Activated CD4-positive, CD25-positive, alpha-beta regulatory T cell treated with anti-CD3 and anti-CD28 coated beads, Interleukin-2, amount 50 U/mL, for 72 hours (primary cell): ENCODE measurements at places on chromosomes 6 and 20.

DNA sequence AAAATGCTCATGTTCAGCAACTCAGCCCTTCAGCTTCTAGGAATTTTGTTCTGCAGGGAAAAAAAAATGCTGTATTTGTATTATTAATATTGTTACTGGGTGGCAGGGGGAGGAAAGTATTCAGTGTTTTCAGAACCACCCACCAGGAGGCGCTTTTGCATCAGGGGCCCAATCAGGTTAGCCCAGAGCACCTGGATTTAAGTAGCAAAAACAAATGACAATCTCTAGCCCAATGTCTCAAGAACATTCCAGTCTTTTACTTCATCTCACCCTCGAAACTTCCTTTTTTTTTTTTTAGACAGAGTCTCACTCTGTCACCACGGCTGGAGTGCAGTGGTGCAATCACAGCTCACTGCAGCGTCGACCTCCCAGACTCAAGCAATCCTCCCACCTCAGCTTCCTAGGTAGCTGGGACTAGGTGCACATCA lies 635 bp upstream of the C20orf203 start:
- DNase-seq, result peak; percentile 66

DNA sequence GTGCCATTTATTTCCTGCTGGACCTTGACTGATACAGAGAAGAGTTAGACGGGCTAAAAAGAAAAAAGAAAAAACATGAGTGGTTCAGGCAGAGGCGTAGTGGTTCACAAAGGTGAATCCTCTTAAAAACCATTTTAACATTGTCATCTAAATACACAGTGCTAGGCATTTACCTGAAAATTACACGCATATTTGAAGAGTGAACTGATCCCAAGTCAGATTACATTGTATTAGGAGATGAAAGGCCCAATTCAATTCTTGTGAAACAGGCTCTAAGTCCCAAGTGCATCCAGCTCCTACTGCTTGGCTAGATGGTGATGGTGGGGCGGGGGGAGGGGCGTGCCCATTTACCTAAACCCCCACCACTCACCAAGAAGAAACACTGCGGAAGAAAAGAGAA lies 46.7 kb upstream of the ATXN1 start:
- DNase-seq, result no peak

- DNase-seq, result no peak
Measured at GRCh38 chr6:96724641-96725040, 112.6 kb downstream of the GPR63 start.

DNA sequence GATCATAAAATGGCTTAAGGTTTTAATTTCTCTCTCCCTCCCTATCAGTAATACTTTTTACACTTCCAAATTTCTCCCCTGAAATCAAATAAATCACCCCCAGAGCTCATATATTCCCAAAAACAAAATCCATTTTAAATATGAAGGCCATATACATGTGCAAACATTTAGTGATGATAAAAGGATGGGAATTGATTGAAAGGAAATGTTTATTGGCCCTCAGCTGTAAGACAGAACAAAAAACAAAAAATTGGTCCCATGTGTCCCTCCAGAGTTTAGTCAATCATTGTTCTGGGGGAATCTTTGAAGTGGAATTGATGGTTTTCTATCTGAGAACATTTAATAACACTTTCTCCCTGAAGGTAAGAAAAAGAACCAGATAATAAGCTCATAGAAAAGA lies 91.7 kb downstream of the COL12A1 start:
- DNase-seq, result no peak

DNA sequence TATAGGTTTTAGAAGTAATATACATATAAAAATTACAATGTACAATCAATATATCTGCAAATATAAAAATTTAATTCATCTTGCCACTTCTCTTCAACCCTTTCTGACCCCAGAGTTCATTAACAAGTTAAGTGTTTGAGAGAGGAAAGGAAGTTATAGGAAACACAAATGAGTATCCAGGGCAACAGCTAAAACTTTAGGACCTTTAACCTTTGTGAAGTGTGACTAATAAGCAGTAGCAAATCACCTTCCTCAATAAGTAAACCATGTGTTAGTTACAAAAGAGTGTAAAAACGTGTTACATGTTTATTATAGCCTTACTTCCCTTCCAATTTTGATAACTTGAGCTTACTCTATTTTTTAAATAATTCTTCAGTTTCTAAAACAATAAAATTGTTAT lies 73.4 kb upstream of the SIM1 start:
- DNase-seq, result no peak

DNA sequence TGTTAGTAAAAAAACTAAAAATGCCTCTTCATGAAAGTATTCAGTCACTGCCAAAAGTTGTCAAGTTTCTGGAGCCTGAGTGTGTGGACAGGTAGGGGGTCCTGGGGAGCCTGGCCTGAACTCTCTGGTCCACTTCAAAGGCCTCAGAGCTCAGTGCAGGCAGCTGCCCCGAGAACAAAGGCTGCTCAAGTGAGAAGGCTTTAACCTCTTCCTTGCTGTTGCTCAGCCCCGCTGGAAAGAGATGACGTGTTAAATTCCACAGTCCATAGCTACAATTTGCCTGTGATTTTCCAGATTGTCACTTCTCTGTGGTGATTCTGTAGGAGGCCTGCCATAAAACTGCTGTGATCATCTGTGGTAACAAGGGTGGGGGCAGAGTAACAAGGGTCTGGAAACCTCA lies 96.9 kb downstream of the FAM120B start:
- no peak for DNase-seq

DNA sequence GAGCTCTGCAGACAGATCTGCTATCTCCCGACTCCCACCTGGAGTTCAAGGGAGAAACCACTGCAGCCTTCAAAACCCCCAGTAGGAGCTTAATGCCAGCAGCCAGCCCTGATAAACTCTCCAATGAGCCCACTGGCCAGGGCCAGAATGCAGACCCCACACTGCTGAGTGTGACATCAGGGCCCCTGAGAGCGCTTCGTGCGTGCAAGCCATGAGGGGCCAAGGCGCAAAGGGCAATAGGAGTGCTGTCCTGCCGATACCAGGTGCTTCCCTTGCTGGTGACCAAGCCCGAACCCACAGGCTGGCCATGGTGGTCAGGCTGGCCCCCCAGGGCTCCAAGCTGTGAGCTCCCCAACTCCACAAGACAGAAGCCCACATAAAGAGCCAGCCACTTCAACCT lies 33.2 kb upstream of the CST7 start:
- DNase-seq, result no peak

DNA sequence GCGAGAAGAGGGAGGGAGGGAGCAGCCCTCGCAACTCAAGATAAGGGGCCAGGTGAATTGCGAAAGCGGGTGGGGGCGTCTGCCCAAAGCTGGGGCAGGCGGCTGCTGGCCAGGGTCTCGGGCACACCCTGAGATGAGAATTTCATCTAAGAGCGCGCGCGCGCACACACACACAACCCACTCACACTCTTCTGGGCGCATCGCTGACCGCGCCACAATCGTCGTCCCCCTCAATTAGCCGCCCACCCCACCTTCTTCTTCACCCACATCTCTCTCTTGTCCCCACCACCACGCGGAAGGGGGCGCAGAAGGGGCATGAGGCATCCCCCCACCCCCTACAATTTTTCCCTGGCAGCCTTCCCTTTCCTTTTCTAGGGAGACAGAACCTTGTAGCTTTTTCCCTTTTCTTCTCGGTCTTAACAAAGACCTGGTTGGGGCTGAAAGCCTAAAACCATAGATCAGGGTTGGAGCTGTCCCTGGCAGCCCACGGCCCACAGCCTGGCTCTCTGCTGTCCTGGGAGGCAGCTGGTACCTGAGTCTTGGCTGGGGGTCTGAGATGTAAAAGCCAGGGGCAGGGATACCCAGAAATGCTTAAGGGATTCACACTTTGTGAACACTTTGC lies 737 bp upstream of the PTPRT start:
- DNase-seq, result no peak

- DNase-seq, result no peak
Measured at GRCh38 chr6:108966855-108967755, 118.9 kb downstream of the ARMC2 start.

DNA sequence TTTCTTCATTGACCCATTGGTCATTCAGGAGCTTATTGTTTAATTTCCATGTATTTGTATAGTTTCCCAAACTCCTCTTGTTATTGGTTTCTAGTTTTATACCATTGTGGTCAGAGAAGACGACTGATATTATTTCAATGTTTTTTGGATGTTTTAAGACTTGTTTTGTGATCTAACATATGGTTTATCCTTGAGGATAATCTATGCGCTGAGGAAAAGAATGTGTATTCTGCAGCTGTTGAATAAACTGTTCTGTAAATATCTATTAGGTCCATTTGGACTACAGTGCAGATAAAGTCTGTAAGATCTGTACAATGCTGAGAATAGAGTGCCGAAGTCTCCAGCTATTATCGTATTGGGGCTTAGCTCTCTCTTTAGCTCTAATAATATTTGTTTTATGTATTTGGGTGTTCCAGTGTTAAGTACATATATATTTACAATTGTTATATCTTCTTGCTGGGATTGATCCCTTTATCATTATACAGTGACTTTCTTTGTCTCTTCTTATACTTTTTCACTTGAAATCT lies 223.3 kb upstream of the ZNF217 start:
- no peak for DNase-seq

DNA sequence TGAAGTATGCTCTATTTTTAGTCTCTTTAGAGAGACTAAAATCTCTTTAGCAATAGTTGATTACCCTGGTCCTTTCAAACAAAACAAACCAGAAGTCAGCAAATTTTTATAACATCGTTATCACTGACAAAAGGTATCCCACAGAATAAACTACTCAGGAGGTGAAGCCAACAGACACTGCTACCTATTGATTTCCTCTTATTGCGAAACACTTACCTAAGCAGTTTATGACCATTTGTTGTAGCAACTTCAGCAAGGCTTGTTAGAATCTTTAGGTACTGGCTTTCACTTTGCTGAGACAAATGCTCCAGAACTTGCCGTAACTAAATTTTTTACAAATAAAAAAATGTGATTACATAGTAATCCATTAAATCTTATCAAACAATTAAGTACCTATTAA lies 64.4 kb downstream of the HACE1 start:
- no peak for DNase-seq

GRCh38 chr6:14361297-14361696 lies 243.7 kb downstream of the CD83 start:
- DNase-seq, result no peak

- DNase-seq, result no peak
Measured at GRCh38 chr6:91486200-91486599, 899.3 kb upstream of the MAP3K7 start.

DNA sequence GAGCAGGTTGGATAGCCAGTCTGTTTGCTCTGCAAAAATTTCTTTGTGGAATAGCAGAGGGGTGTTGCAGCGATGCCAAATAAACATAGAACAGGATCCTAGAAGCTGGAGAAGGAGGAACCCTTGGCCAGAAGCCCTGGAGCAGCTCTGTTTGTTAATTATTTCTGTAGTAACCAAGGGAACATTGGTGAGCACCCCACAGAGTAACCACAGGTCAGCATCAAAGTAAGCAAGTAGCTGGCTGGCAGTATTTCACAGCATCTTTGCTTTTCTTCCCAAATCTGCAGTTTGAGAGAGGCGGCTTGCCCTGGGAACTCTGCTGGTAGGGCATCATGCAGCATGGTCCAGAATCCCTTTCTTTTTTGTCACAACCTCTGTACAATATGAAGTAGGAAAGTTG lies 12.7 kb upstream of the APMAP start:
- DNase-seq, result peak; percentile 4

DNA sequence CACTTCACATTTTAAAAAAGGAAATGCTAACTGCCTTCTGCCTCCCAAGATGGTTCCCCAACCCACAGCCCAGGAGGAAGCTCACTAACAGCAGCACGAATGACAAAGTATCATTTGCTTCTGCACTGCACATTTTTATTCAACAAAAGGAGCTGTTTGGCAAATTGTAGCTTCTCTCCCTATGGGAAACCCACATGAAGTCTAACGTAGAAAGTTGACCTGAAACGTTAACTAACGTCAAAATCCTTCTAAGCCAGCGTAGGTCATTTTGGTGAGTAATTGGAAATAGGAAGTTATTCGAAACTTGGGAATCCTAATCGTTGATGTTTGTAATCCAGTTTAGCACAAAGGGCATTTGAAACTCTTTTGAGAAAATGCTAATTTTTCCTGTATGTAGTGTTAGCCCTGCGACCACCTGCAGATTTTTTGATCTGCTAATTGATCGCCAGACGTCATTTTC lies 2.9 kb downstream of the SALL4 start:
- DNase-seq, result no peak

DNA sequence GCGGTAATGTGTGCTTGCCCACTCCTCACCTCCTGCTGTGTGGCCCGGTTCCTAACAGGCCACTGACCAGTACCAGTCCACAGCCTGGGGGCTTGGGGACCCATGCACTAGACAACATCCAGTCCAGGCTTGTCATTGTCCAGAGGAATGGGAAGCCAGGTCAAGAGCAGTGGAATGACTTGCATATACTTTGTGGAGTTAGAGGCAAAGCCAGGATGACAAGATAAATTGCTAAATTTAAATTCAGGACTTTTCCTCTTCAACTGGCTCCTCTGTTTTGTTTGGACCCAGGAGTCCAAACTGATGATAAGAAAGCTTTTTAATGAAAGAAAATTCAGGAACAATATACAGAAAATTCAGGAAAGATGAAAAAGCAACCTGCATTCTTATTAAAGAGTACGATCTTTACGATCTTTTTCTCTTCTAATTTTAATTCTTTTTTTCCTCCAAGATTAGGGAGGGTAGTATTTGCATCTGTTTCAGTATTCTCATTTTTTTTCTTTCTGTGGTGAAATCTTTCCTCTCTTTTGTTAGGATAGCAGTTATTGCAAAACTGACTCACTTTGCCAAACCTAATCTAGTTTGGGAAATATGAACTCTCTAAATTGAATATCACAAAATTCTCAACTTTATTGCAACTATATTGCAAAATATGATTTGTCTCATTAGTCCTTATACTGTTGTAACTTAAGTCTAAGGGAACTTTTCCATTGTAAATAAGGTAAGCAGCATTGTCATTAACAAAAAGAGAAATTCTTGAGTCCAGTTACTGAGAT lies 48.2 kb downstream of the DCBLD1 start:
- no peak for DNase-seq

- no peak for DNase-seq
Measured at GRCh38 chr20:7231303-7231702, 463.8 kb downstream of the BMP2 start.

GRCh38 chr20:25865715-25866656 lies 169.3 kb upstream of the ZNF337 start:
- DNase-seq, result peak; percentile 71

GRCh38 chr6:107959392-107959791 lies 1.4 kb upstream of the SEC63 start:
- no peak for DNase-seq

DNA sequence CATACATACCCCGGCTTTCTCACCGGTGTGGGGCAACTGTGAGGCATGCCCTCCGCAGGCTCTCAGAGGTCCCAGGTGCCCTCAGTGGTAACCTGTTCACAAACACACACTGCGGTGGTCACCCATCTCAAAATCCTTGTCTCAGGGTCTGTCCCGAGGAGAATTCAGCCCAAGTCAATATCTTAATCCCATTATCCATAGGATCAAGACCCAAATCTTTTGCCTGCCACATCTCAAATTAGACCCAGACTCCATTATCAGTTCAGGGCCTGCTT lies 140.8 kb downstream of the CDC5L start:
- no peak for DNase-seq

- no peak for DNase-seq
Measured at GRCh38 chr6:15399641-15400470, 154.0 kb downstream of the JARID2 start.

- no peak for DNase-seq
Measured at GRCh38 chr6:114267897-114268296, 74.9 kb downstream of the HS3ST5 start.
